NCI-H526 treated with DMSO at 0.1 percent for 48 hours (cell line): ENCODE measurements at places on chromosomes 6 and 20.

- no peak for DNase-seq
These were observed 906.8 kb downstream of the QKI start for GRCh38 chr6:164321297-164321696.

- no peak for DNase-seq
These were observed 163.1 kb upstream of the THEMIS start for GRCh38 chr6:128063850-128064539.

DNA sequence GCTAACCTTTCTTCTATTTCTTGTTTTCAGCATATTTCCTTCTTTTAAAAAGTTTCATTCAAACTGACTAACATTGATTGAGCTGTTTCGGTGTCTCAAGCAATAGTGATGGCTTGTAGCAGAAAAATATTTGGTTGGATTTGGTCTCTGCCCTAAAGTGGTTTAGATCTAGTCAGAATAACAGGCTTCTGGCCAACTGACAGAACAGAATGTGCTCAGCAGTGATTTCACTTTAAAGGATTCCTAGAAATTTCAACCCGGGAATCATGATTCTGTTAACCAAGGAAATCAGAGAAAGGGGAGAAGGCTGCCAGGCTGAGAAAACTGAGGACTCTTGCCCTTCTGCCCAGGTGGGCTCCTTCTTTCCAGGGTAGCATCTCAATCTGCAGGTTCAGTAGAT is 16.6 kb upstream of the GSTA1 start:
- DNase-seq = no peak

GRCh38 chr6:135994857-135995544 is 143.5 kb downstream of the PDE7B start:
- no peak for DNase-seq

GRCh38 chr6:6798448-6798860 is 209.9 kb downstream of the LY86 start:
- DNase-seq = no peak

- no peak for DNase-seq
These were observed 39.2 kb downstream of the SPACA1 start for GRCh38 chr6:88086792-88087191.

GRCh38 chr20:51400051-51400926 is 142.2 kb downstream of the NFATC2 start:
- DNase-seq = no peak

GRCh38 chr6:149080511-149080910 is 237.0 kb upstream of the TAB2 start:
- no peak for DNase-seq

- DNase-seq = peak; percentile 82
These were observed 222.8 kb downstream of the CDH26 start for GRCh38 chr20:60180986-60181385.

DNA sequence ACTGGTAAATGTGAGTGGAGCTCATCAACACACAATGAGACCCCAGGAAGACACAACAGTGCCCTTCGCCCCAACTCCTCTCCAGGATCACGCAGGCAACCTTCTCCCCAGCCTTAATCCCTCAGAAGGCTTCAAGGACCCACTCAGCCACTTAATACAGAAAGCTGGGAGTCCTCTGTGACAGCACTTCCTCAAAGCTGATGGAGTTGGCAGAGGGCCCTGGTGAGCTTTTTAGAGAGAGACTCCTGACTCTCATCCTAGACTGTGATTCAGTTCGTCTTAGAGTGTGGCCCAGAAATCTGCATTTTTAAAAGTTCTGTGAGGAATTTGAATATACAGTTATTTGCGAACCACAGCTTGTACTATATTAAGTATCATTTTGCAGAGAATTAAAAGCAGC is 187.7 kb downstream of the UST start:
- DNase-seq = no peak

- DNase-seq = no peak
These were observed 1.3 kb upstream of the RNF217 start for GRCh38 chr6:124960757-124961463.

GRCh38 chr20:34124469-34125249 is 12.6 kb upstream of the EIF2S2 start:
- no peak for DNase-seq

DNA sequence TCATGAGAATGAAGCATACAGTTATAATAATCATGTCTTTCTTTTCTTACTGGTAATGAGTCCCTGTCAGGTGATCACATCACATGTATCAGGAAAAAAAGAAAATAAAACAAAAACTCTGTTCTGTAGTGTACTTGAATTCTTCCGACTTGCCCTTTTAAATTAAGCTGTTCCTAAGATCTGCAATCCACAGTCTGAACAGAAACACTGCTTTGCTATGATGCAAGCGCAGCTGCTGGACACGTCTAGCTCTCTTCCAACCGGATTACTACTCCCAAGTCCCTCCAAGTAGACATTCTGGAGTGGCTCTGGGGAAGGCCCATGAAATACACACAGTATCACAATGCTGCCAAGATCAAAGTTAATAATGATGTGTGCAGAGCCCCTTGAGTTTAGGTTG is 83.7 kb downstream of the FYN start:
- DNase-seq = no peak

DNA sequence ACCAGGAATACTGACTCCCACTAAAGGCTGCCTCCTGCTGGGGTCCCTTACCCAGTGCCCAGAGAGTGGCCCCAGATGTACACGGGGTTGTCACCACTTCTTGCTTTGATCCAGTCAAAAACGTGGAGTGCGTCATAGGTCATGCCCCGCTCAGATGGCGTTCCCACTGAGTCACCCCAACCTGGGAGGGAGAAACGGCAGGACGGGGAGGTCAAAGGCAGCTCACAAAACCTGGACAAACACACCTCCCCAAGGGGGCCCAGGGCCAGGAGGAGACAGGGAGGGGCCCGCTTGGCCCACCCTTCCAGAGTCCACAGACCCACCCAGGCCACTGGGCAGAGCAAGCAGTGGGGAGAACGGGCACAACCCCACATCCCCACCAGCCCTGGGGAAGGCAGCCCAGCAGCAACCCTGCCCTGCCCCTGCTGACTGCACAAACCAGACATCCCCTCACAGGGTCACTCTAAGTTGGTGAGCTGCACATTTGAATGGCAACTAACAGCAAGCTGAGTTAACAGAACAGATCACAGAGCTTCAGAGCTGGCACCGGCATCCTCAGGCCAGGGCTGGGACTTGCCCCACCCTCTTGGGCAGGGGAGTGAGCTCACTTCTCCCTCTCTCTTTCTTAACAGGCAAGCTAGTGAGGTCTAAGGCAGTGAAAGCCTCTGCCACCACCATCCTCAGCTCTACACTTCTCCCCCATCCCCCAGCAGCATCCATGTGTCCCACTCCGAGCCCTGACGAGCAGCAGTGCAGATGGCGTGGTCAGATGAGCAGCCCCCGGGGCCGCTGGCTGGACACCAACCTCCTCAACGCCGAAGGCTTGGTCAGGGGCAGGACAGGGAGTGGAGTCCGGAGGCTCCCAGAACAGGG is 61.7 kb downstream of the PYGB start:
- peak; percentile 19 for DNase-seq

DNA sequence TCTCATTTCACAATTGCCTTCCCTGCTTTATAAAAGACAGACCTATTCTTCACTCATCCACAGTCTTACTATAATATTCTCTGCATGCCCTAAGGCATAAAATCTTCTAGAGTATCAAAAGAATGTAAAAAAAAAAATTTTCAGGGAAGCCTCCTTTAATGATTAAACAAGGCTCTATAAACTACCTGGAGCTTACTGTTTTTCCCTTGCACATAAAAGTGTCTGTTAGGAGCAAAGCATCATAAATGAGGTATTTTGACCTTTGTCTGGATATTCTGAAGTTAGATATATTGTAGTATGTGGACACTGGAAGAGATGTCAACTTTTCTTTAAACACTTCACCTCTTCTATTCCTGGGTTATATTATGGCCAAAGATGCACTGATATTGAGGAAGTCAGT is 97.5 kb downstream of the ARHGAP18 start:
- no peak for DNase-seq

DNA sequence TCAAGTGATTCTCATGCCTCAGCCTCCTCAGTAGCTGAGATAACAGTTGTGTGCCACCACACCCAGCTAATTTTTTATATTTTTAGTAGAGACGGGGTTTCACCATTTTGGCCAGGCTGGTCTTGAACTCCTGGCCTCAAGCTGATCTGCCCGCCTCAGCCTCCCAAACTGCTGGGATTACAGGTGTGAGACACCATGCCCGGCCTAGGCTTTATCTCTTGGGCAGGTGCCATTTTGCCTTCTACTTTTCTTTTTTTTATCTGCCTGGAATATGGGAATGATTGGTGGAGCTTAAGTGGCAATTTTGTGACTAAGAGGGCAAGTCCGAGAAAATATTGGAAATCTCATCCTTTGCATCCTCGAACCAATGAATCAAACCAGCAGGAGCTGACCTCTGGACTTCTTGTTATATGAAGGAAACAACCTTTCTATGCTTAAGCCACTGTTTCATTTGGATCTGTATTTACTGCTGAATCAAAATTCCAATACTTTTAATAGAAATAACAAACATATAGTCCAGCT is 128.9 kb upstream of the ZNF217 start:
- no peak for DNase-seq

- DNase-seq = no peak
These were observed 425 bp downstream of the HBS1L start for GRCh38 chr6:135054226-135054568.

GRCh38 chr6:46914279-46914810 is 7.4 kb downstream of the ADGRF5 start:
- DNase-seq = no peak

GRCh38 chr20:24762791-24763350 is 186.2 kb upstream of the CST7 start:
- DNase-seq = no peak

- DNase-seq = no peak
These were observed 69.0 kb downstream of the CEP57L1 start for GRCh38 chr6:109164331-109164730.

DNA sequence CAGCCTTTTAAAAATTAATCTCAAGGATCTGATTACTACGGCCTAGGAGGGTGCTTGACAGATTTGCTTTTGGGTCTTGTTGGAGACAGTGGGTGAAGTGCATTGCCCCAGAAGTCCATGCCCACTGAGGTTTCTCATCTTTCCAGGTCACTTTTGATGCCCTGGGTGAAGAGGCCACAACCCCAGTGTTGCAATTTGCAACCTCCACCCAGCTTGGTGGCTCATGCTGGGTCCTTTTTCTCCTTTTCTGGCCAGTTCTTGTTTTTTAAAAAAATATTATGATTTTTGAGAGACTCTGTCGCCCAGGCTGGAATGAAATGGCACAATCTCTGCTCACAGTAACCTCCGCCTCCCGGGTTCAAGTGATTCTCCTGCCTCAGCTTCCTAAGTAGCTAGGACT is 9.4 kb downstream of the STX11 start:
- no peak for DNase-seq

- DNase-seq = no peak
These were observed 32.2 kb downstream of the TSHZ2 start for GRCh38 chr20:53004267-53004813.

GRCh38 chr6:125598422-125598821 is 151.0 kb upstream of the HEY2 start:
- DNase-seq = no peak

- no peak for DNase-seq
These were observed 421.8 kb upstream of the JARID2 start for GRCh38 chr6:14824060-14824459.

DNA sequence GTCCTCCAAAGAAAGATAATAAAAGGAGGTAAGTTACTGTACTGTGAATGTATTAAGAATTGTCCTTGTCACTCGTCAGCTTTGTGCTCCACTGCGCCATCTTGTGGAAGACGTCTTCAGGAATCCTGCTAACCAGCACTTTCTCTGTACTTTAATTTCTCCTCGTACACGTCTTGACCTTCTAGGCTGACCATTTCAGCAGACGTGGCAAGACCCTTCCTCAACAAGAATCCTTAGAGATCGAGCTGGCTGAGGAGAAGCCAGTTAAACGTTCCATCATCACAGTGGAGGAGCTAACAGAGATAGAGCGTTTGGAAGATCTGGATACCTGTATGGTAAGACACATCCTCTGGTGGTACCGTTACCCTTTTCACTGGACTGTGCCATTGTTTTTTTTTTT is 95.5 kb upstream of the SCGN start:
- DNase-seq = peak; percentile 35

- DNase-seq = peak; percentile 100
These were observed 440.1 kb downstream of the PTPRT start for GRCh38 chr20:42749556-42749955.

DNA sequence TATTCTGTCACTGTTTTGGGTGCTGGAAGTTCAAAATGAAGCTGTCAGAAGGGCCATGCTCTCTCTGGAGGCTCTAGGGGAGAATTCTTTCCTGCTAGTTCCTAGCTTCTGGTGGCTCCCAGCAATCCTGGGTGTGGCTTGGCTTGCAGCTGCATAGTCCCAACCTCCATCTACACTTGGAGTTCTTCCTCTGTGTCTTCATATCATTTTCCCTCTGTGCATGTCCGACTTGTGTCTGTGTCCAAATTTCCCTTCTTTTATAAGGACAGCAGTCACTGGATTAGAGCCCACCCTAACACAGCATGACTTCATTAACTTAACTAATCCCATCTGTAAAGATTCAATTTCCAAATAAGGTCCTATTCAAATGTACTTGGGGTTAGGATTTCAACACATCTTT is 23.3 kb upstream of the ENPP1 start:
- no peak for DNase-seq

DNA sequence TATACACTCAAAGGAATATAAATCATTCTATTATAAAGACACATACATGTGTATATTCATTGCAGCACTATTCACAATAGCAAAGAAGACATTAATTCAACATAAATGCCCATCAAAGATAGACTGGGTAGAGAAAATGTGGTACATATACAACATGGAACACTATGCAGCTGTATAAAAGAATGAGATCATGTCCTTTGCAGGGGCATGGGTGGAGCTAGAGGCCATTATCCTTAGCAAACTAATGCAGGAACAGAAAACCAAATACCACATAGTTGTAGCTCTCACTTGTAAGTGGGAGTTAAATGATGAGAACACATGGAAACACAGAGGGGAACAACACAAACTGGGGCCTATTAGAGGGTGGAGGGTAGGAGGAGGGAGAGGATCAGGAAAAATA is 121.0 kb upstream of the LOC128125822 start:
- DNase-seq = no peak

DNA sequence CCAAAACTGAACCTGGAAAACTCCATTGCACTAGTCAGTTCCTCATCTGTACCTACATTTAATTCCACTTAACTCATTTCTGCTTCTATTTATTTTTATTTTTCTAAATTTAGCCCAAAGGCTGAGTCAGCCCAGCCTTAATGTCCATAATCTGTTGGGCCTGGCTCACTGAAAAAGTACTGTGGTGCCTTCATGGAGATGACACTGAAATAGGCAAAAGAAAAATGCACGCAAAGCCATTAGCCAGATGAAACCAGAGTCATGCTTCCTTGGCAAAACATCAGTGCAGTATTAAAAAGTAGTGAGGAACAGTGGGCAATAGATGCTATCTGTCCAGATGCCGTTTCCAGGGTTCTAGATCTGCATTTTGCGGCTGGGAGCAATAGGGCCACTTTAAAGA is 14.7 kb upstream of the PLCB4 start:
- no peak for DNase-seq

- peak; percentile 78 for DNase-seq
These were observed 641 bp downstream of the ARFGEF2 start for GRCh38 chr20:48921883-48922820.

DNA sequence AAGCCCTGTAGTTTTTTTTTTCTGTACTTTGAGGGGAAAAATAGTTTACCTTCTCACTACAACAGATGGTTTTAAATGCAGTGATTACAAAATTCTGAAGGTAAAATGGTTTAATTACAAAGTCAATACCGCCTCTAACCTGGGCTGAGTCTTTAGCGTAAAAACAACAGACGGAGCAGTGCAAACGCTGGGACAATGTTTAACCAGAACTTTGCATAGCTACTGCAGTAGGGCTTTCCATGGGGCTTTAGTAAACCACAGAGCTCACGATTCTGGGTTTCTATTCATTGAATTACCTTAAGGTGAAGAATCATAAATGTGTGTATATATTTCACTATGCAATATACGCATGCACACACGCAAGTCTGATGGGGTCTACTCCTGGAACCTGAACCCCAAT is 77.9 kb downstream of the RFX6 start:
- DNase-seq = peak; percentile 75
